ENCODE measurements at places on chromosomes 7 and 10.

GRCh38 chr7:105112440-105113418 is 98.7 kb downstream of the KMT2E start:
- DNase-seq: no peak

- peak; percentile 81 for DNase-seq
Measured at GRCh38 chr10:3783316-3783681, 1.7 kb downstream of the KLF6 start.

DNA sequence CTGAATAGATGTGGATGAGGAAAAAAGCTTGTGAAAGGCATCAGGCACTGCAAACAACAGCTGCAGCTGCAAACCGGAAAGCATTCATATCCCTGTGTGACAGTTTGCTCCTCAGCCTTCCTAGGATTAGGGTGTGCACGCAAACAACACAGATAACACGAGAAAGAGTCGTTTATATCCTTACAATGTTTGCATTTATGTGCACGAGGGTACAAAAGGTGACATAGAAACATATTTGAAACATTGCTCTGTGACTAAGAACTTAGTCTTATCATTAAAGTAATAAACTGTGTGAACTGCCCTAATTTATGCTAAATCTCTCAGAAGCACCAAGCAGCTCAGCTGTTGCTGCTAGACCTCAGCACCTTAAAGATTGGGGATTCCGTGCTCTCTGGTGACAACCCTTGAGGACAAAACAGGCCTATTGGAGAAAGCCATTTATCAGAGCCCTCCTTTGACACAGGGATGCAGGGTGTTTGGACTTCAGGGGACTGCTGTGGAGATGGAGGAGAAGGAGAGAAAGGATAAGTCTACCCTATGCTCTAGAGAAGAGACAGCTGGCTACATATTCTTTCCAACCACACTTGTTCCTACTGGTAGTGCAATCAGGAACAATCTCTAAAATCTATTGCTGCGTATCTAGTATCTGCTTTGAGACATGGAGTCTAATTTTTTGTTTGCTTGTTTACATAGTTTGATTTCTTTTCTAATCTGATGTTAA is 176.2 kb downstream of the GNAT3 start:
- peak; percentile 47 for DNase-seq

DNA sequence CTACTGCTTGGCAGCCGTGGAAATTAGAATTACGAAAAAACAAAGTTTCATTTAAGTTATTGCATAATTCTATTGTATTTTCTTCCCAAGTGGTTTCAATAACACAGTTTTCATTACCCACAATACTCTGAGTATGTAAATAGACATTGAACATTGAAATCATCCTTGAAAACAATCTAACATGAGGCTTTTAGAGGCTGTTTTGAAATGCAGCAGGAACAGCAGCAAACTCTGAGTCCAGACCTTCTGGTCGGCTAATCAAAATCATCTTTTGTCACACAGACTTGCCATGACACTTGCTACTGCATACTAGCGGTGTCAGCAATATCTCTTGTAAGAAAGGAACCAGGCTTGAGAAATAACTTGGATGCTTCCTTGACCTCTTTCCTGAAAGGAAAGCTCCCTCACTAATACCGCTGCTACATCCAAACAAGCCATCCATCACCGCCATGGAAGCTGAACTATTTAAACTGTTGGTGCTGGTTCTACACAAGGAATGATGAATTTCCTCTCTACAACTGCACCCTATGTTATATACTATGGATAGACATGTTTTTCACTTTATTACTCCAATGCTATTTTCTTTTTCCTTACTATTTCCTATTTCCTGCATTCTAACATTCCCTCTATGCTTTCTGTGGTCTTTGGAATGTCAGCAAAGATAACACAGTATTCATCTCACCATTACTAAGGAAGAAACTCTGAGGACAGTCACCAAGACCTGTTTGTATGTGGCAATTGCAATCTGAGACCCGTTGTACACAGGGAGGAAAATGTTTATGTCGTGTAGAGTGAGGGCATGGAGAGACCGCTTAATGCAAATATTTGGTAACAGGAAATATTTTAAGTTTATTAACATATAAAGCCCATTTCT is 130.8 kb downstream of the ITGA8 start:
- DNase-seq: peak; percentile 26

DNA sequence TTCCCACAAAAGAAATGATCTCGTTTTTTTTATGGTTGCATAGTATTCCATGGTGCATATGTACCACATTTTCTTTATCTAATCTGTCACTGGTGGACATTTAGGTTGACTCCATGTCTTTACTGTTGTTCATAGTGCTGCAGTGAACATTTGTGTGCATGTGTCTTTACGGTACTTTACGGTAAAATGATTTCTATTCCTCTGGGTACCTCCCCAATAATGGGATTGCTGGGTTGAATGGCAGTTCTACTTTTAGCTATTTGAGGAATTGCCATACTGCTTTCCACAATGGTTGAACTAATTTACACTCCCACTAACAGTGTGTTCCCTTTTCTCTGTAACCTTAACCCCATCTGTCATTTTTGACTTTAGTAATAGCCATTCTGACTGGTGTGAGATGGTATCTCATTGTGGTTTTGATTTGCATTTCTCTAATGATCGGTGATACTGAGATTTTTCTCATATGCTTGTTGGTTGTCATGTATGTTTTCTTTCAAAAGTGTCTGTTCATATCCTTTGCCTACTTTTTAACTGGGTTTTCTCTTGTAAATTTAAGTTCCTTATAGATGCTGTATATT is 37.2 kb downstream of the MKLN1 start:
- no peak for DNase-seq

Data from mesendoderm (in vitro differentiated cells).